Stimulated activated CD4-positive, alpha-beta T cell treated with anti-CD3 and anti-CD28 coated beads, Interleukin-15, amount 100 ng/mL, for 1 hour (primary cell): ENCODE measurements at places on chromosomes 4 and X.

GRCh38 chr4:149112109-149112508 lies 669.9 kb upstream of the NR3C2 start:
- no peak for DNase-seq

- DNase-seq: peak; percentile 35
Observed at GRCh38 chr4:139301821-139302611, at the start of gene NDUFC1. Gene NDUFC1, minus strand, starts transcription at chr4:139302477. Its CDS starts 6,679 bp downstream, at chr4:139295798.

GRCh38 chr4:76342191-76342590 lies 35.7 kb downstream of the STBD1 start:
- DNase-seq: no peak

- no peak for DNase-seq
Observed at GRCh38 chr4:138241281-138242075, 671 bp downstream of the SLC7A11 start.

- DNase-seq: no peak
Observed at GRCh38 chr4:180261346-180261745, 1981.9 kb upstream of the TENM3 start.

DNA sequence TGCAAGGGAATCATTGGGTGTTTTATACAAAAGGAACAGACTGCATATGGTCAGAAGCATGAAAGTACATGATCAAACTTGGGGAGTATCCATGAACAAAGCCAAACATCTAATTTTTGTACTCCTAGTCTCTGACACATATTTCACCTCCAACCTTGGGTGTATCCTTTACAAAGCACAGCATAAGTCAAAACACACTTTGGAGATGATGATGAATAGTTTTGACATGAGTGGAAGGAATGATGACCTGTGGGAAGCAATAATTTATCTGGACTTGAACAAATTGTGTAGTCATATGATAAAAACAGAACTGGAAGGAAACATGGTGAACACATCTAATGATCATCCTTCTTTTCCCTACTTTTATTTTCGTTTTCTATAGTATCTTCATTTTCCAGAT lies 108.7 kb upstream of the PLS3 start:
- no peak for DNase-seq

GRCh38 chr4:7167706-7168105 lies 24.6 kb upstream of the SORCS2 start:
- DNase-seq: no peak

- no peak for DNase-seq
Observed at GRCh38 chrX:74519870-74520269, 94.6 kb downstream of the RLIM start.

- DNase-seq: no peak
Observed at GRCh38 chr4:17493619-17494018, 18.3 kb downstream of the QDPR start.

GRCh38 chr4:139624441-139625092 lies 41.1 kb upstream of the MGST2 start:
- DNase-seq: no peak

DNA sequence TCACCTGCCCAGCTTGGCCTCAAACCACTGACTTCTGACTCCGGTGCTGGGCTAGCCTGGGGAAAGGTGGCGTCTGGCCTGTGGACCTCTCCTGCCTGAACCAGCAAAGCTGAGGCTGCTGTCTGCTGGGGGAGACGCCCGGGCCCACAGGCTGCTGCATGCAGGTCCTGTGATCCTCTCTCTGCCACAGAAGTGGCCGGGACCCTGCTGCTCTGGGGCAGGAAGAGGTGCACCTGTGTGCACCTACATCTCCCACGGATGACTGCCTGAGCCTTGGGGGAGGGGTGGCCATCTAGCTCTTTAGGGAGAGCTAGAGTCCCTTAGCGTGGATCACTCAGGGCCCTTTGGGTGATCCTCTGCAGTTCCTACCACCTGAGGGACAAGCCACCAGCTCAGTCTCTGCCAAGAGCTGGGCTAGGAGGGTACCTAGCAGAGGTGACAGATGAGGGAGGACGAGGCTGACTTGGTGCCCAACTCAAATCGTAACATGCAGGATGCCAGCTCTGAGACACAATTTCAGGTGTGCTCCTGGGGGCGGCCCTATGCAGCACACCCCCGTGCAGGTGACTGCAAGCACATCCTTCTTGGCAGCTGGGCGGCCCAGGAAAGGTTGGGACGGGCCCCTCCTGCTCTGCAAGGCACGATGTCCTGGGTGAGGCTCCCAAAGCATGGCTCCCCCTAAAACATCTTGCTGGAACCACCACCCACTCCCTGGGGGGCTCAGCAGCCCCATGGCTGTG lies 22.5 kb downstream of the LETM1 start:
- DNase-seq: no peak

DNA sequence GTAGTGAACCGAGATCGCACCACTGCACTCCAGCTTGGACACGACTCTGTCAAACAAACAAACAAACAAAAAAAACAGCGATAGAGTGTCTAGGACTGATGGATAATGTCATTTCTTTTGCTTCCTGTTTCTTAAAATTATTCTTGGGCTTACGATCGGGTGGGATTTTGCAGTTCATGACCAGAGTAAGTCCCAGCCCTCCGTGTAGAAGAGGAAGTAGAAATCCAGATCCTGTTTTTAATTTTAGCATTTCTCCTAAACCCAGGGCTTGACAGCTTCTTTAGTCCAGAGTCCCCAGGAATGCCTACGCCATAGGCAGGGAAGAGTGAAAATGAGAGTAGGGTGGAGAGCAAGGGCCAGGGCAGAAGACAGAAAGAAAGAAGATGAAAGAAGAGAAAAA lies 94.3 kb downstream of the HPRT1 start:
- DNase-seq: no peak
